ENCODE measurements at places on chromosomes 1 and 21.

DNA sequence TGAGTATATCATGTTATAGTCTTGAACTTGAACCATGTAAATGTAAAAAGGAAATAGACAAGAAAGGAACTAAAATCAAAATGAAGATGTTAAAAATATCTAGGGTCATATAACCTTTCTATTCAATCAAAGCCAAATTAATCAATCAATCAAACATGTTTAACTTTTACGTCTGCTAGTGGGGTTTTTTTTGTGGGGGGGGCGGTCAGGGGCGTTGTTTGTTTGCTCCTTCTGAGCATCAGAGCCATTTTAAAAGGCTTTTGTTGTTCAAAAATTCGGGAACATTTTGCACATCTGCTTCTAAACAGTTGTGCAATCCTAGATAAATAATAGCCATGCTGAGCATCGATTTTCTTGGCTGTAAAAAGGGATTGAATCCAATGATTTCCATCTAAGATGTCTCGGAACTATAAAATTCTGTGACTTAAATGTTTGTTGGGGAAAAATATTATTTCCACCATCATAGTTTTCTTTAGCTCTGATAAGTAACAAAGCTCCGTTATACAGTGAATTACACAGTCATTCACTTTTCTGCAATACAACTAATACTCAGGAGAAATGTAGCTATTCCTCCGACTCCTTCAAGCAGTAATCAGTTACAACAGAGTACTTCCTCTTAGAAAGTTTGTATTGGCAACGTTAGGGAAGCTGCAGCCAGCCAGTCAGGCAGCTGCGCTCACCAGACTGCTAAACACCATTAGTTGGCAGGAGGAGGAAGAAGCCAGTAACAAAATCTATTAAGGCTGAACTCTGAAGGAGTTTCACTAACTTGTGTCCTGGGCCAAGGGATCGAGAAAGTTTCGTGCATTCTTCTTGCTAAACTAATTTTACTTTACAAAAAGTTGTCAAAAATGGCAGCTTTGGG is 2.2 kb downstream of the SPATA6 start:
- DNase-seq = peak; percentile 85

DNA sequence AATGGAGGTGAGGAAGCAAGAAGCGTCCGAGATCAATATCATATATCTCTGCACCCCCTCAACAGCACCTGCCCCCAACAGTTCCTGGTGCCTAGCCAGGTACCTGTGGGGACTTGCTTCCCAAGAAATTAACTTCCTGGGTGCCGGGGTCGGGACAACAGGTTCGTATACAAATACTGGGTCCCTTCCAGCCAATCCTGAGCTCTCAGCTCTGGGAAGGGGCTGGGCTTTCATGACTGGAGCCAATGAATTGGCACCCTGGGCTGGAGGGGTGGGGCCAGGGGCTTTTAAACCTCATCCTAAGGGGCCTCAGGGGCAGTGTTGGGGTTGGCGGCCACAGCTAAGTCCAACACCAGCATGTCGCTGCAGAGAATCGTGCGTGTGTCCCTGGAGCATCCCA is at the start of gene PADI3:
Gene PADI3 (plus strand): TSS at position 318 of the 400 bp plus-strand sequence. CDS start 40 bp downstream, at position 358.
- DNase-seq = no peak

- no peak for DNase-seq
Observed at GRCh38 chr1:162587761-162588260, 26.3 kb downstream of the UAP1 start.

DNA sequence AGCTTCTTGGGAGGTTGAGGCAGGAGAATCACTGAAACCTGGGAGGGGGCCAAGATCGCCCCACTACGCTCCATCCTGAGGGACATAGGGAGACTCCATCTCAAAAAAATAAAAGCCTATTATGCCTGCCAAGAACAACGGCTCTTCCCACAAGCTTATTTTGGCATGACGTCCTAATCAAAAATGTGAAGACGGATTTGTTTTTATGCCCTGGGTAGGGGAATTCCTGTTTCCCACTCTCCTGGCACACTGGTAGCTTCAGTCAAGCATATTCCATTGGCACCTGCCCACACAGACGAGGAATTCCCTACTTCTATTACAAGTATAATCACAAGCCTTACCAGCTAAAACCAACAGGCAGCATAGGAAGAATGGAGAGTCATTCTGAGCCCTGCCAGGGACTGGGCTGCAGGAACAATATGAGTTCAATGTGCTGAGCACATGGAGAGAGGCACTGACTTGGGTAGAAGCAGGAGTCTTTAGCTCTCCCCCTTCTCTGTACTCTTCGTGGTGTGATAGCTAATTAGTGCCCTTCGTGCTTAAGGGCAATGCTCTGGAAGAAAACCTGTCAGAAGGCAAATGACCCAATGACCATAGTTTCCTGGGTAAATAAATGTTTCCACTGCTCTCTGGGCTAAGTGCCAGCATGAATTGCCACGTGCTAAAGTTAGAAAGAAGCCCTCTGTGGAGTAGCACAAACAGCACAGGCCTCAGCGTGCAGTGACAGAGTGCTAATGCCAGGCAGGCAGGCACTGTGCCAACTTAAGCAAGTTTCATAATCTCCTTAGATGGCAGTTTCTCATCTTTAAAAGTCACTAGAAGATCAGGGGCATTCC is 16.8 kb downstream of the TNFSF4 start:
- peak; percentile 83 for DNase-seq

DNA sequence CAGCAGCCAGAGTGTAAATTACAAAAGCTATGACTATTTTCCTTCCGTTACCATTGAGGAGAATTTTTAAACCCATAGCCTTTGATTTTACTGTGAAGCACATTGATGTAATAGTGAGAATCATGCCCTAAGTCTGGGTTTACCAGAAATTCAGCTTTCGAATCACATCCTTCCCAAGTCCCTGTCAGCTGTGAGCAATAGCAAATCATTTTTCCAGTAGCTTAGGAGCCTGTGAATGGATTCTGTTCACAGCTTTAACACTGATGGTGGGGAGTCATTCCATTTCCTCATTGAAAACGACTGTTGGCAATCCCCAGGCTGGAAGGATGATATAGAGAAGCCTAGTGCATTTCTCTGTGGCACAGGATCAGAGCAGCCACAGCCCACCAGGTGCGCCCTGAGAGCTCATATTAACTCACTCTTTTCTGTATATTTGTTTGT is 82.2 kb upstream of the C1orf105 start:
- no peak for DNase-seq

GRCh38 chr1:198467907-198468306 is 72.6 kb downstream of the ATP6V1G3 start:
- no peak for DNase-seq

GRCh38 chr1:46549697-46550681 is 1.5 kb downstream of the KNCN start:
- DNase-seq = peak; percentile 23

GRCh38 chr21:46605767-46606426 is 1.0 kb upstream of the S100B start:
- DNase-seq = no peak

Measured in fibroblast of the aortic adventitia (primary cell).